ENCODE measurements at places on chromosomes 11 and 22.

DNA sequence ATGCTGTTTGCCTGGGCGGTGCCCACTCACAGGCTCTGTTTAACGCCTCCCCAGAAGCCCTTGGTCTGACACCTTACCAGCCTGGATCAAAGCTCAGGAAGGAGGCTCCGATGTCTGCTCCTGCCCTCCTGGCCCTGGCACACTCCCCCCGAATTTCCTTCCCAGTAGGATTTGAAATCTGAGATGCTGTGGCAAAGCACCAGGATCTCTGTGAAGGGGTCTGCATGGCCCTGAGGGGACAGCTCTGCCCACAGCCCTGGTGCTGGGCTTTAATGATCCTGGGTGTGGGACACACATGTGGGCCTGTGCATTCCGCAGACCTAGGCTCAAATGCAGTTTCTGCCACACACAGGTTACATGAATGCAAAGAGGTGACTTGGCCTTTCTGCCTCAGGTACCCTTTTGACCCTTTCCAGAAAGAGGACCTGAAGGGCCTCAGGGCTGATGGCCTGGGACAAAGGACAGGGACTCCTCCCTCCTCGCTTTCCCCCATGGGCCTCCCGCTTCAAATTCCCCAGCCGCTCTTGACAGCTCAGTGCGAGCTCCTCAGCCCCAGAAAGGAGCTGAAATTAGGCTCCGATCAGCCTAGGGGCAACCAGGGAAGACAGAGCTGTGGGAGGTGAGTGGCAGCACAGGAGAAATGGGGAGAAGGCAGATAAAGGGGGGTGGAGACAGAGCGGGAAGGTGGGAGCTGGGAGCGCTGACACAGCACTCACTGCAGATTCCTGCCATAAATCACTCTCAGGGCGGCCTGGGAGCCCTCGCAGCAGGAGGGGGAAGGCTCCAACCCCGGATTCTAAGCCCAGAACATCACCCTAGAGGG is 41.3 kb downstream of the TRIM29 start:
- no peak for DNase-seq

DNA sequence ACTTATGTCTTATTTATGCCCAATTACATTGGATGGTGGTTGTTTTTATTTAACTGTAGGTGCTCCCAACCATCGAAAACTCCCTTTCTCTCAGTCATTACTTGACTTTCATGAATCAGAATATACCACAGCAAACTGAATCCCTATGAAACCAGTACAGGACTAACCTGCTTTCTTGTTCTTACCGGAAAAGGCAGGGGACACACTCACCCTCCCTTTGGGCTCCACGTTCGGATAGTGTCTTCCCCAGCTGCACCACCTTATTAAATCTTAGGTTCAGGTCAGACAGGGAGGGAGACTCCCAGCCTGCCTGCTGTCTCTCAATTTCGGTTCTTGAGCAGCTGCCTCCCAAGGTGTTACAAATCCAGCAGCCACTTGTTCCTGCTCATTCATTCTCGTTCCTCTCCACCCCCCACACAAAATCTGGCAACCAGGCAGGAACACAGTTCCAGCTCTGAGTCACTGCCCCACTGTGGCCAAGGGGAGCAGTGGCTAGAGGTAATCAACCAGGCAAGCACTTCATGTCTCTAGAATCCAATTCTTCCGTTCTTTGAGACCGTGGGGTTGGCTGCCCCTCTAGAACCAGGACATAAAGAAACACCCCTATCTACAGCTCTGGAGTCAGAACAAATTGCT is 133.0 kb downstream of the PLEKHA7 start:
- DNase-seq, result peak; percentile 36

DNA sequence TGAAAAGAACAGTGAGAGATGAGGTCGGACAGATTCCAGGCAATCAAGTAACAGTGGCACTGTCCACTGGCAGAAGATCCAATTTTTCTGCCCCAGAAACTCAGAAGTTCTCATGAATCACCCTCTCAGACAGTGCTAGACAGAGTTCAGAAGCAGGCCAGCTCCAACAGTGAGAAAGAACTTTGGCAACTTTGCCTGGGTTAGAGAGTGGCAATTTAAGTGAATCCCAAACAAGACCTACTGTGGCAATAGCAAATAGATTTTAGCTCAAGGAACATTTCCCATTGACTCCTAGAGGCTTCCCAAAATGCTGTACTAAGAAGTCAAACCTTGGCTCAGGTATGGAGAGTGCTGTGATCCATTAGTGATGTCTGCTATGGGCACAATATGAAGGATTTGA is 12.3 kb downstream of the CD44 start:
- peak; percentile 78 for DNase-seq

DNA sequence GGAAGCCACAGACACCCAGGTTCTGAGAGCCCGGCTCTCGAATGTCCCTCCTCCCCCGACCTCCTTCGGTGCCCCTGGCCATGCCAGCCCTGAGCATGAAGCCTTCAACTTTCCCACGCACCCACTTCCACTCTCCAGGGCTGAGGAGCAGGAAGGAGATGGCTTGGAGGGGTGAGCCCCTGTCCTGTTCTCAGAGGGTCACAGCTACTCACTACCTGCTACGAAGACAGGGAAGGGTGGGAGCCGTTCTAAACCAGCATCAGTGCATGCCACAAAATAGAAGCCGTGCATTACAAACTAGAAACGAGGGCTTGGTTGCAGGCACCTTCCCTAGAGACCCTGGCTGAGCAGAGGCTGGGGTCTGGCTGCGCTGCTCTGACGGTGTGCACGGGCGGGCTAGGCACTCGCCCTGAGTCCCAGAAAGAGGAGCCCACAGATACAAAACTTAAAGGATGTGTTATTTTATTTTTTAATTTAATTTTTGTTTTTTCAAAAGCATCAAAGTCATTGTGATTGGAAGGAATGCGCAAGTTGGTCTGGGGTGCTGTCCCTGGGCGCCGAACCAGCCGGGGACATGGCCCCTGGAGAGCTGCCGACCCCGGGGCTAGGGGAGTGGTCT is 4.2 kb upstream of the KRTAP5-6 start:
- DNase-seq, result no peak

- no peak for DNase-seq
Observed at GRCh38 chr11:70434813-70435278, 36.5 kb downstream of the CTTN start.

GRCh38 chr11:15810525-15810924 is 545.8 kb downstream of the SOX6 start:
- DNase-seq, result no peak

- no peak for DNase-seq
Observed at GRCh38 chr11:116164843-116165242, 607.9 kb downstream of the BUD13 start.

- DNase-seq, result peak; percentile 99
Observed at GRCh38 chr11:95877291-95877690, 46.6 kb downstream of the MTMR2 start.

DNA sequence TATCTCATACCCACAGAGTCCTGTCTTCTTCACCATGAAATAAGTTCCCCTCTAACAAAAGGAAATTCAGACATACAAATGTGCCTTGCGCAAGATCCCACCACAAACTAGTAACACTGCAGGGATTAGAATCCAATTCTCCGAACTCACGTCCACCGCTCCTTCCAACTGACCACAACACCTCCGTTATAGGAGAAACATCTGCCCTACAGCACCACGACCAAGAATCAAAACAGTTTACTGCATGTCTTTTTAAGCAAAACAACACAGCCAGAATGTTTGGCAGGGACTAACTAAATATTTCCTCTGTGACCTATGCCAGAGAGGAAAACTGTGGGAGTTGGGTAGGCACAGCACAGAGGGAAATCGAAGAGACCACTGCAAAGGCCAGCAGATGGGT is 72.7 kb upstream of the AKIP1 start:
- peak; percentile 97 for DNase-seq

DNA sequence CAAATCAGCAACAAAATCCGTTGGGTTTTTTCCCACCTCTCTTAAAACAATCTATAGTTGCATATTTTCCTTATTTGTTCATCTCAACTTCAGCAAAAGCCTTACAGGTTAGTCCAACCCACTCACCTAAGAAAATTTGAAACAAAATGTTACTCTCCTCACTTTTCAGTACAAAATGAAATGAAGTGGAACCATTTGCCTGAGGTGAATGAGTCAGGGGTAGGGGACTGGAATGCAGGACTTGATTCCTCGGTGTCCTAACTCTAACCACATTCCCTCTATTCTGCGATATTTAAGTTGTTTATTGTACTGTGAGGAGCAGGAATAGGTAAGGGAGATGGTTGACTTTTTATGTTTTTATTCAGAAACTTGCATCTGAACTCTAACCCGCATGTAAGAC is 16.4 kb downstream of the ATP5MG start:
- no peak for DNase-seq

GRCh38 chr11:132125988-132126871 is 755.8 kb downstream of the NTM start:
- peak; percentile 69 for DNase-seq

DNA sequence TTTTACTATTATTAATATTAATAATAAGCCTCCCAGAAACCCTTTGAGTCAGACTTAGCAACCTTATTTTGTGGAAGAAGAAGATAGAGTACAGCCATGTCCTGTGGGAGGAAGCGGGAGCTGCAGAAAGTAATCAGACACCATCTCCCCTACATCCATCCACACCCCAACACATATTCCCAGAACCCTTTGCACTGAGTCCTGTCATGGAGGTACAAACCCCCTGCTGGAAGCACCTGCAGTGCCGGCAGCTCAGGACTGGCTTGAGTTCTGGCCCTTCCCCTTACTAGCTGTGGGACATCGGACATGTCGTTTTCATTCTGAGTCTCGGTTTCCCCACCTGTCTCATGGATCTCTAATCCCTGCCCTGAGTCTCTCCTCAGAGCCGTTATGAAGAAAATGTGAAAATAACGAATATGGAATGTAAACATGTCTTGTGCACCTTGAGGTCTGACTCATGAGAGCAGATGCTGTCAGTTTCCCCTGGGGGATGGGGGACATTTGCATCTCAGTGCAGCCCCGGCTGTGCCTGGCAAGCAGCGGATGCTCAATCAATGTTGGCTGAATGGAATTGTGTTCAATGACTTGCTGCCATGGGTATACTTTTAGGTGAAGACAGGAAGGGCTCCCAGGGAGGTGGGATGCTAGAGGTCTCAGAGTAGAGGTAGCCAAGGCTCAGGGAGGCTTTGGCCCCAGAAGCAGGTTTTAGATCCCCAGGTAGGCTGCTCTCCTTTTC is 45.4 kb downstream of the TP53I11 start:
- DNase-seq, result no peak
